ENCODE measurements at places on chromosomes 7 and 10.

DNA sequence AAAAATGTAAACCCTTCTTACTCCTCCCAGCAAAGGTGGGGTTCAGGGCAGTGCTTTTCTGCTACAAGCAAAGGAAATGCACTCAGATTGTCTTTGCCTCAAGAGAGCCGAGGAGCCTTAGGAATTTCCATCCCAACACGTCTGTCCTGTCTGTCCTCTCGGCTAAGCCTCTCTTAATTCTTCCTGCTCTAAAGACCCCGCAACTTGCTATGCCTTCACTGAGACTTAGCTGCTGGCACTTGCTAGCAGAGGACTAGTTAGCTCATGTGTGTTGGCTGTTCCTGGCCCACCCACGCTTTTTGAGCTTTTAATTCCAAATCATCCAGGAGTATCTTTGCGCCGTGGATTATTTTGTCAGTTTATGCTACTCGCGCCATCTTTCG, 481 bp upstream of the NPM3 start:
- no peak for DNase-seq

- DNase-seq, result no peak
Observed at GRCh38 chr10:97685395-97685958, 1.6 kb downstream of the AVPI1 start.

DNA sequence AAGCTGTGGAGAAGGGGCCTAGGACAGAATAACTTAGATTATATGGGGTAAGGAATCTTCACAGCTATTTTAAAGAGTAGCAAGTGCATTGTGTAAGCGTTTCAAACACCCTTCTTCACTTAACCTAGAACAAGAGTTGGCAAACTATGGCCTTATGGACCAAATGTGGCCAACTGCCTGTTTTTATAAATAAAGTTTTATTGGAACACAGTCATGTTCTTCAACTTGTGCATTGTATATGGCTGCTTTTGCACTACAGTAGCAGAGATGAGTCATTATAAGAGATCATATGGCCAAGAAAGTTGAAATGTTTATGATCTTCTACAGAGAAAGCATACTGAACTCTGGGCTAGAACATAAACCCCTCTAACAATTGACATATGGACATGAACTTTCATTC, 187.8 kb downstream of the ETV1 start:
- DNase-seq, result no peak

DNA sequence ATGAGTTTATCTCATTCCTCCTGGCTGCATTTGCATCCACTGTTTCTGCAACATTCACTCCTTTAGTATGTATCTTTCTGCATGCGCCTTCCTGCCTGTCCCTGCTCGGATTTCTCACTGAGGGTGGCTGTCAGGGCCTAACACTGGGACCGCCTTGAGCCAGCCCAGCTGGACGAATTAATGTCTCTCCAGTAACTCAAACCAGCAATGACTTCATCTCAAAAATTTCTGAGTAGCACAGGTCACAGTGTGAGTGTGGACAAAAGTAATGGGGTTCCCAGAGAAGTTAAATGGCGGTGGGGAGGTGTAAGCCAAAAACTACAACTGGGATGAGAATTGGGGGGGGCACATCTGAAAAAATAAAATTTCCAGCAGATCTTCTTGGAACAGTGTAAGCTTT, 444.0 kb upstream of the MGMT start:
- no peak for DNase-seq

- DNase-seq, result no peak
Observed at GRCh38 chr7:751826-752225, 24.7 kb upstream of the PRKAR1B start.

DNA sequence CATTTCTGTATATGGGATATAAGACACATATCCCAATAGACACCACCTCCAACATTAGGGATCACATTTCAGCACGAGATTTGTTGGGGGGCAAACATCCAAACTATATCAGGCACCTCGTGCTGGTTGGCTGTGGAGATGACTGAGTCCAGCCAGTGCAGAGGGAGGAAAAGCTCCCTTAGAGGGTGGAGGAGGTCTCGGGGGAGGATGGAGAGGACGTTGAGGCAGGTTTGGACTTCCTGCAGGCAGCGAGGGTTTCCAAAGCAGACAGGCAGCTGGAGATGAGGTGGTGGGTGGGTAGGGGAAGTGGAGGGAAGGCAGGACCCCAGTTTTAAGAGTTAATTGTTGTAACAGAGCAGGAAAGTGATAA, 56.7 kb downstream of the EEPD1 start:
- DNase-seq, result no peak

GRCh38 chr7:111758332-111758731, 196.0 kb upstream of the IMMP2L start:
- no peak for DNase-seq

DNA sequence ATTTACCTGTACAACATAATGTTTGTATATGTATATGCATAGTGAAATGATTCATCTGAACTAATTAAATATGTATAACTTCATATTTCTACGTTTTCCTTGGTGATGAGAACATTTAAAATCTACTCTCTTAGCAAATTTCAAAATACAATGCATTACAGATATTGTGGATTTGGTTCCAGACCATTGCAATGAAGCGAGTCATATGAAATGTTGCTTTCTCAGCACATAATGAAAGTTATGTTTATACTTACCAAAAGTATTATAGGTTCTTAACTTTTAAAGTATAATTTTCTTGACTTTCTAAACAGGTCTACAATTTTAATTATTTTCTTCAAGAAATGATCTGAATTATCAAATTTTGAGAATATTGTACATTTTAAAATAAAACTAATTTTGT, 189.2 kb downstream of the CSTF2T start:
- DNase-seq, result no peak

- DNase-seq, result no peak
Observed at GRCh38 chr7:20696803-20697333, 81.4 kb downstream of the ABCB5 start.

GRCh38 chr7:30985756-30986155, 22.0 kb downstream of the GHRHR start:
- no peak for DNase-seq

DNA sequence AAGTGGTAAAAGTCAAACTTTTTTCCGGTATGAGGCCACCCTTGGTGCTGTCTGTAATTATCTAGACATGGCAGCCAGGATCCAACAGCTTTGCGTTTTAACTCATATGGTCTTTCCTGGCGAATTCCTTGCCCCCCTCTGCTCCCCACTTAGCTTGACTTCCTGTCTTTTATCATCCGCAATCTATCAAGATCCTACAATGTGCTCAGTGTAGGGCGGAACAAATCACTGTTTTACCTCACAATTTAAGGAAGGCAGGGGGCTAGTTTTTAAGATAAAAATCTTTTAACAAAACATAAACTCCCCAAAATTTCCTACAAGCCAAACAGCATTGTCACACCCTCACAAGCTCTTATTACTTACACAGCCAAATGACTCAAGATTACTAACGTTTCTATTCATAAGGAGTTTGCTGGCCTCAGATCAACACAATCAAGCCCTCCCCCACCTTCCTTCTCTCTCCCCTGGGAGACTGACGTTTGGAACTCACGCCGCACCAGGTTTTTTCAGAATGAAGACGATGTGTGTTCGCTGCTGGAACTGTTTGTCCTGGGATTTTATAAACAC, 1.3 kb upstream of the CDK14 start:
- DNase-seq, result no peak

- DNase-seq, result no peak
Observed at GRCh38 chr7:134742688-134743350, 36.6 kb upstream of the CALD1 start.

DNA sequence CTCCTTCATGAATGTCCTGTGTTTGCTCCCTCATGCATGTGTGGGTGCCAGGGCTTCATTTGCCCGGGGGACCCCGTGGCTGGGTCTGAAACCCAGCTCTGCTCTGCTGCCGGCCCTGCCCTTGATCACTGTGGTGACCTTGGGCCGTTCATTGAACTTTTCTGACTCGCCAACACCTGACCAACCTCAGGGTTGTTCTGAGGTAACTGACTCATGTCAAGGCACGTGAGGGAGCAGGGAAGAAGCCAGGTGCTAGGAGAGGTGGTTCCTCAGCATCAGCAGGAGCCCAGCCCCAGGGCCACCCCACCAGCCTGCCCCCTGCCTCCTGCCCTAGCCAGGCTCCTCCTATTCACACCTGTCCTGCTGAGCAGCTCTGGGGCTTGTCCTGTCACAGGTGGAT, 47.9 kb downstream of the TBATA start:
- no peak for DNase-seq

All from CD4-positive, alpha-beta T cell treated with Interferon gamma for 1 hour (primary cell).